H1 (cell line): ENCODE measurements at places on chromosomes 12 and 14.
A peak's percentile ranks its signal among the peaks of the same experiment; 100 is the strongest.

DNA sequence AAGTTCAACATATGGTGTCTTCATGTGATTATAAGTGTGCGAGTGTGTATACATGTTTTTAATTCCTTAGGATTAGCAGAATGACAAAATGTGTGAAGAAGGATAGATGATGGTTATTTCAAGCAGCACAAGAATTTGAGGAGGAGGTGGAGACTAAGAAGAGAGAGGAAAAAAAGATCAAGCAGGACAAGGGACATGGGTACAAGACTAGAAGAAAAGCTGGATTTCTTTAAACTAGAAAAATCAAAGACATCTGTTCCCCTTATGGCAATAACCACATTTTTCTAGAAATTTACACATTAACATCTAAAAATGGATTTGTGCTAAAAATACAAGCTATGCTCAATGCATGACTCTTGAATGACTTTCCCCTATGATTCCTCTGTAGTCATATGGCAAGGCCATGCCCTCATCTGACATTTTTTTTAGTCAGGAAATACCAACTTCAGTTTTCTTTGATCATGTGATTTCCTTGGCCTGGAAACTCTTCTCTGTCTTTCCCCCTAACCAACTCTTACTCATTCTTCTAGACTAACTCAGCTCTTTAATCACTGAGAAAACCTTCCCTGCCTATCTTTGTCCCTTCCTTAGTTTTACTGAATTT lies 435.8 kb downstream of the NRXN3 start:
- no peak for DNase-seq

DNA sequence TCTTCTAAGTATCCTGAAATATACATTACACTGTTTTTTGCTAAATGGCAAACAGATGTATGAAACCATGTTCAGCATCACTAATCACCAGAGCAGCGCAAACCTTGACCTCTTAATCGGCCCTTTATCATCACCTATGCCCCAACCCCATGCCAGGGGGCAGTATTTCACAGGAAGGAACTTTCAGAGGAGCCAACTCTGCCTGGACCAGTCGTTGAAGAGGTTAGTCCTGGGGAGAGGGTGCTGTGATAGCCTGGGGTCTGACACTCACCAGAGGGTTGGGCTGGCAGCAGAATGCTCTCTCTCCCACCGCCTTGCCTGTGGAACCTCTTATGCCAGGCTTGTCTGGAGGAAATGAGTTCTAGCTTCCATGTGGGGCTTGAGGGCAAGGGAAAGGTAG lies 411.7 kb downstream of the TMEM117 start:
- DNase-seq, result peak; percentile 60

DNA sequence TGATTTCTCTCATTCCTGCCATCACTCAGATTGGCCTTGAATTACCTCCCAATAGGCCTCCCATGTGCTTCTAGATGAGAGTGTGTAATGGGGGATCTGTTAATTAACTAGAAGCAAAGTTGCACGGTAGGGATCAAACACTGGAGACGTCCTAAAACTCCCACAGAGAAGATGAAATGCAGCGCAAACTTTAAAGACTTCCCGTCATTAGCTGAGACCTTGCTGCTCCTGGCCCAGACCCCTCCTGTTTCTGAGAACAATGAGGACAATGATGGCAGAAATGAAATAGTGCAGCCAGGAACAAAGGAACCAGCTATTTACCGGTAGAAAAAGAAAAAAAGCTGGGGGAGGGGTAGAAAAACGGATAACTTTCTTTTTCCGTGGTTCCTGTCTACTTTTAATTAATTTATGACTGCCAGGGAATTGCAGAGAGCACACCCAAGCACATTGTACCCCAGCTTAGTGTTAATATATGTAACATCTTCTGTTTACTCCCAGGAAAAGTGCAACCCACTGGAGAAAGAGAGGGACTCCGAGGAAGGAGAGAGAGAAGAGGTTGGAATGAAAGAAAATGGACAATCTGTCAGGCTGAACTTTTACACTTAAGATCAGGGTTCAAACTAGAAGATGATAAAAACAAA lies 280.7 kb upstream of the SOX5 start:
- no peak for DNase-seq

DNA sequence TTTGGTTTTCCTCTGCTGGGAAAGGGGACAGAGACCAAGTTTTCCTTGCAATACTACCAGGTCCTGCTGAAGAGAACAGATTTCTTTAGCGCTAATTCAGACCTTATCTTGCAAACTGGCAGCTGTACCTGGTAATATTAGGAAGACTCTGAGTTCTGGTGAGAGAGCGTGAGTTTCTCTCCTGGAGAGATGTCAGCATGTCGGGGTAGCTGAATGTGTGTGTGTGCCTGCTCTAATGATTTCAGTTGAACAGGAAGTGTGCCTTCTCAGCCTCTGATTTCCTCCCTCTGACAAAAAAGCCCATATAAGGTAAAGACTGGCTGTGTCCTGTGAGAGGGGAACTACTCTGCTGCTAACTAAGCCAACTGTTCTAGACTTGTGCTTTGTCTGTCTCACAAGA lies 10.3 kb upstream of the ERP27 start:
- DNase-seq, result no peak

GRCh38 chr14:71324767-71325272 lies 417.6 kb downstream of the PCNX1 start:
- no peak for DNase-seq

- no peak for DNase-seq
These were observed 87.4 kb upstream of the PKP2 start for GRCh38 chr12:32983968-32984367.

DNA sequence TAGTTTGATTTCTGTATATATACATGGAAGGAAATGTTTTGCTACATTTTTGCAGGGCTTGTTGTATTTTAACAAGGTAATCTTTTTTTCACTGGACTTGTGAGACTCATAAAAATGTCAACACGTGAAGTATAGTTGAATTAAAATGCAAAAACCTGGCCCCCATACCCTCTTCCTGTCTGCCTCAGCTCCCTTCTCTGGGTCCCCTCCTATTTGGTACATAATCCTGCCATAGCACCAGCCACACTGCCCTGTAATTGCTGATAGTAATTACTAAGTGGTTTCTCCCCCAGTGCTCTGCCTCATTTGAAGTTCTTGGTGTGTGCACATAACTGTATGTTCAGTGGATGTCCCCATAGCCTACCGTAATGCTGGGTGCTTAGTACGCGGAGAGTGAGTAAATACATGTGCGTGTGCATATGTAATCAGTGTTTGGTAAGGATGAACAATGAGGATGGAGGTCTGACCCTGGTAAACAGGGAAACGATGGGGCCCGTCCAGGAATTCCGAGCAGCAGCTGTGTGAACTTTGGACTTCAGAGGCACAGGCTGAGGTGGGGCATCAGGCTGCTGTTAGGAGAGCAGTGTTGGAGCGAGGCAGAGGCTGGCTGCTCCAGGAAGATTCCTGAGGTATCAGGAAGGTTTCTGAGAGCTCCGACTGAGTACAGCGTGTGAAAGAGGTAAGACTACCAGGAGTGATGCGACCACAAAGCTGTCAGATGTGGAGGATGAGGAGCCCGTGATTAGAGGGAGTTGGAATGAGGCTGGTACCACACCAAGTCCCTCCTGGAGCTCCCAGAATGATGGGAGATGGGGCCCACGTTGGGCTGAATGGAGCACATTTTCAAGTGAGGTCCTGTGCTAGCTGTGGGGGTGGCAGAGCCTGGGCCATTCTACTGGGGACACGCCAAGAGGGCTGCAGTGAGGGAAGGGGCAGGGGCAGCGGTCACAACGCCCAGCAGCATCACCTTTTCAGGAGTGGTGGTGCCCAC lies 106.8 kb downstream of the PELI2 start:
- DNase-seq, result no peak

- no peak for DNase-seq
These were observed 29.2 kb upstream of the CAPRIN2 start for GRCh38 chr12:30783946-30784345.

- DNase-seq, result no peak
These were observed 23.7 kb downstream of the SPRING1 start for GRCh38 chr12:116714175-116714574.

- no peak for DNase-seq
These were observed 1.3 kb downstream of the ARID4A start for GRCh38 chr14:58299401-58300330.

DNA sequence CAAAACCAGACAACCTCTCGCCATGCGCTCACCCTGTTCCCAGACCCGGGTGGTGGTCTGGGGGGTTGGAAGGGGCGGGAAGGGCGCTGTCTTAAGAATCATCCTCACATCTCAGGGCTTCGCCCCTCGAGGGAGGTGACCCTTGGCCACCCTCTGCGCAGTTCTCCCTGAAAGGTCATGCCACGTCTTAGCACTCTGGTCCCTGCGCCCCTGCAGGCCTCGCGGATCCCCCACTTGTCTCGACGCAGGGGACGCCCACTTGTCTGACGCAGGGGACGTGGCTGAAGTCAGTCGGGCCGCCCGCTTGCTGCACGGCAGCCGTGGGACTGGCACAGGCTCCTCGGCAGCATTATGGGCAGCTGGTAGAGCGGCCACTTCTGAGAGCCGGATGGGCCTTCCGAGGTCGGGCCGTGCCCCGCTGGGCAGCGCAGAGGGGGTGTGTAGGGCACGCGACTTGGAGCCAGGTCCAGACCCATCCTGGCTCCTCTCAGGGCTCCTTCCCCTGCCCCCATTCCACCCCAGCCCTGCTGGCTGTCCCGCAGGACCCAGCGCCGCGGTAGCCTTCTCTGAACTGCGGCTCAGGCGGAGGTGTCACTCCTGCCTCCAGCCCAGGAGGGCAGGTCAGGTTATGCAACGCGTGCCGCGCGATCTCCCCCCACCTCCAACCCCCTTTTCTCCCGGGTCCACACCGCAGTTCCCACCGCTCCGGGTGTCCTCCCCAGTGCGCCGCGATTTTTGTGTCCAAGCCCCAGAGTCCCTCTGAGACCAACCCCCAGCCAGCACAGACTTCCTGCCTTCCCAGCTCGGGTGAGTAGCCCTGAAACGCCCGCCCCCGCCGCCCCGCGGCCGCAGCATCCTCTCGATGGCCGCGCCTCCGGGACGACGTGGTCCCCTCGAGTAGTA lies 40.9 kb upstream of the CAPRIN2 start:
- peak; percentile 88 for DNase-seq

- DNase-seq, result no peak
These were observed 22.9 kb downstream of the VDR start for GRCh38 chr12:47881826-47882427.

DNA sequence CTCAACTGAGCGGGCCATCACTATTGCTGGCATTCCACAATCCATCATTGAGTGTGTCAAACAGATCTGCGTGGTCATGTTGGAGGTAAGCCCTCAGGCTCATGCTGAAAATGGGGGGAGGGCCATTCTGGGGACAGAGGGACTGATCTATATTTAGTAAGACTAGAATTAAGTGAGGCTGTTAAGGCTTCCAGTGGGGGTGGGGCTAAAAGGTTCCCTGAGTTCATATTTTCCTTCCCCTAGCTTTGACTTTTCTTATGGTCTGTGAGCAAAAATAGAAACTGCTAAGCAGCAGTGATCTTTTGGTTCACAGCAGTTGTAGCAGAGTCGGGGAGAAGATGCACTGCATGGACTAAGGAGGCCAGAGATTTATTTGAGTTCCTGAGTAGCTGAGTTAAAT lies 9.2 kb downstream of the PCBP2 start:
- DNase-seq, result no peak

- DNase-seq, result no peak
These were observed 43.6 kb downstream of the DDX51 start for GRCh38 chr12:132100306-132101065.

- DNase-seq, result no peak
These were observed 30.1 kb downstream of the VRK1 start for GRCh38 chr14:96827290-96827689.

DNA sequence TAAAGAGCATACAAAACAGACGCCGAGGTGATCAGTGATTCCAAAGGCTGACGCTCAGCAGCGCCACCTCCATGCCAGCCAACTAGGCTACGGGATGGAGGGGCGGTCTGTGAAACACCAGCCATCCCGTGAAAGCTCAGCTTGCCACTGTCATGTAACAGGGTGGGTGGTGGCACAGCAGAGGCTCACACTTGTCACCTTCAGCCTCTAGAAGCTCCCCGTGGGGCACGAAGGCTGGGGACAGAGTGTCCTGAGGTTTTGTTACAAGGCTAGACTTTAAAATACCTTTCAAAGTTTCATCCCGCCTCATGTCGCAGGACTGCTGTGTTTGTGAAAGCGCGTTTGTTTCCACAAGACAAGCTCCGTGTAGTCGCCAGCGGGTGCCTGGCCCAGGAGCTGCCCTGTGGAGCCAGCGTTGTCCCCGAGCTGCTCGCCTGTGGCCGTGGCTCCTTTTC lies 20.7 kb downstream of the XRCC3 start:
- no peak for DNase-seq

DNA sequence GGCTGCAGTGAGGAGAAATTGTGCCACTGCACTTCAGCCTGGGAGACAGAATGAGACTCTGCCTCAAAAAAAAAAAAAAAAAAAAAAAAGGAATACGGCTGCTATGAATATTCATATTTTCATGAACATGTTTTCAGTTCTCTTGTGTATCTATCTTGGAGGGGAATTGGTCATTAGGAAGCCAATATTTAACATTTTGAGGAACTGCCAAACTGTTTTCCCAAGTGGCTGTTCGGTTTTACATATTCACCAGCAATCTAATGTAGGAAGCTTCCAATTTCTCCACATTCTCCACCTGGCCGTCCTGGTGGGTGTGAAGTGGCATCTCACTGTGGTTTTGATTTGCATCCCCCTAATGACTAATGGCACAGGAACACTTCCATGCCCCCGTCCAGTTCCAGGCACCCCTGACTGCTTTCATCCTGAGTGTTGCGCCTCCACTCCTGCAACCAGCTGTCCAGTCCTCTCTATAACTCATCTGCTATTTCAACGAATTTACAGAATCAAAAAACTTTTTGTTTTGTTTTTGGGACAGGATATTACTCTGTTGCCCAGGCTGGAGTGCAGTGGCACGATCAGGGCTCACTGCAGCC lies 5.7 kb downstream of the STXBP6 start:
- DNase-seq, result no peak

DNA sequence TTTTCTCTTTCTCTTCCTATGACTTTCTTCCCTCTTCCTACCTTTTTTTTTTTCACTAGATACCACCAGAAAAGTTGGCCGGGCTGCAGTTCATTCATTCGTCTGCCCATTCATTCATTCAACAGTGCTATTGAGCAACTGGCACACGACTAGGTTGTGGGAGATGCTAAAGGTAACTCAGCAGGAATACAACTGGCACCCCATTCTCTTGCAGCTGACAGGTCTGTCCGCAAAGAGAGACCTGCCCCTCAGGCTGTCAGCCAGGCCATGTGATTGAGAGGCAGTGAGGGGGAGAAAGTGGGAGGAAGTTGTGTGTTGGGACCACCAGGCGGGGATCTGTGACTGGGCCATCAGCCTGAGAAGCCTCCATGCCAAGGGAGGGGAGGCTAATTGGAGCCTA lies 105.2 kb downstream of the TSPAN9 start:
- no peak for DNase-seq

- no peak for DNase-seq
These were observed 41.6 kb downstream of the AKAP6 start for GRCh38 chr14:32370714-32371113.

DNA sequence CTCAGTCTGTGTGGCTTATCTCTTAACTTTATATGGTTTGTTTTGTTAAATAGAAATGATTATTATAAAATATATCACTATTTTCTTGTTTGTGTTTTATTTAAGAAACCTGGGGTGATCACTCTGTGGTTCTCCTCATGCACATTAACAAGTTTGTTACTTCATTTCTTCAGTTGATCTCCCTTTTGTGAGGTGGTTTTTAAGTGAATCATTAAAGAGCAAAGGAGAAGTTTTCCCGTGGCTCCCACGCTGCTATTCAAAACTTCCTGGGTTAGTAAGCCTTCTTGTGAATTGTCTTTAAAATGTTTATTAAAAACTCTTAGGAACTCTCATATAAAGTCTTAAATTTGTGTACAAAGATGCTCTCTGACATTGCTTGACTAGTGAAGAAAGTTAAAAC lies 11.8 kb downstream of the ADIPOR2 start:
- DNase-seq, result no peak
